Caco-2 (cell line): ENCODE measurements at places on chromosomes 2 and 18. TPM values are rescaled to one million over a fixed set of nuclear protein-coding genes. Genes with fewer than 3 reads are reported as not detected.

MERTK gene
- 39.2 and 42.6 TPM in 2 replicates for total RNA-seq

METTL4 gene
- 15.0 and 20.1 TPM in 2 replicates for total RNA-seq

RND3 gene
- 70.9 and 75.0 TPM in 2 replicates for total RNA-seq

TRIP12 gene
- 111 and 115 TPM in 2 replicates for total RNA-seq

- no peaks in the 10 kb centered on the region; the same call in 1 of the 2 replicates for H3K27me3 ChIP-seq
- H3K27ac ChIP-seq = no peak overlapping the region
- DNase-seq = no peak
These were observed 286.9 kb downstream of the INSIG2 start for GRCh38 chr2:118374974-118375755.

DNA sequence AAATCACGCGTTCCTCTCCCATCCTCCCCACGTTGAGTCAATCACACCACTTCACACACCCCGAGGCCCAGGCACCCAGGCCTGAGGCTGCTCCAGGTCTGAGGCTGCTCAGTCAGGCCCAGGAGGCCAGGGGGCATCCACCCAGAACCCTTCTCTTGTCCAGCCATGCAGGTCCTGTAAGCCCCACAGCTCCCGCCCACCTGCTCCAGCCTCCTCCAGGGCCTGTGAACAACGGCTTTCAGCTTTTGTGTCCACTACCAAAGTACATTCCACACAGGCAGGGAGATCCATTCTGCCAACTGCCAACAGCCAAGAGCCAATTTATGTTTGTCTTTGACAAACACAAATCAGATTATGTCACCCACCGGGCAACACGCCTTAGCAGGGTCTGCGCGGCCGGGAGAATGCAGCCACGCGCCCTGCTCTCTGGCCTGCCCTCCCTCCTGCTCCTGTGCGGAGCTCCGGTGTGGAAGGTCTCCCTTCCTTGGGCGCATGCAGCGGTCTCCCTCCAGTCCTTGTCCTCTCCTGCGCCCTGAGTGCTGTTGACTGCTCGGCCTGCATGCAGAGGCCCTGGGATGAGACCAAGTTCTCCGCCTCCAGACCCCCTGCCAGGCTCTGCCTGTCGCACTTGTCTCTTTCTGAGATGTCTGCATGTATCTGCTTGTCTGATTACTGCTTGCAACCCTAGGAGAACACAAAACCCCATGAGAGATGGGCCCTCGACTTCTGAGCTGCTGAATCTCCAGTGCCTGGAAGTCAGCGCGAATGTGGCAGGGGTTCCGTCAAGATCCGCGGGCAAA, 146.6 kb downstream of the ZNF516 start:
- no peak overlapping the region for H3K27ac ChIP-seq
- no peak for DNase-seq
- no peaks in the 10 kb centered on the region for H3K36me3 ChIP-seq
- H3K4me1 ChIP-seq = no peaks in the 10 kb centered on the region

DNA sequence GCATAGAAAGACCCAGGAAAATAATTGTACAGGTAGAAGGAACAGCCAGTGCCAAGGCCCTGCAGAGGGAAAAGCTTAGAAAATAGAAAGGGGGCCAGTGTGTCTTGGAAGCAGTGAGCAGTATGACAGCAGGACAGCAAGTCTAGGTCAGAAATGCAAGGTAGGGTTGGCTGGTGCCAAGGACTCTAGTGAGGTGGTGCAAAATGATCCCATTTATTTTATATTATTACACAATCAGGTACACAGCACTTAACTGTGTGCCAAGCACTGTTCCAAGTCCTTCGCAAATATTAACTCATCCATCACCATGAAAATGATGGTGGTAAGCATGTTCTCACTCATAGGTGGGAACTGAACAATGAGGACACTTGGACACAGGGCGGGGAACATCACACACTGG, 100.0 kb downstream of the AQP4 start:
- H3K4me1 ChIP-seq = peaks cover 12% of the 10 kb centered on the region
- no peak overlapping the region for H3K4me3 ChIP-seq
- H3K27ac ChIP-seq = no peak overlapping the region
- H3K36me3 ChIP-seq = no peaks in the 10 kb centered on the region

DNA sequence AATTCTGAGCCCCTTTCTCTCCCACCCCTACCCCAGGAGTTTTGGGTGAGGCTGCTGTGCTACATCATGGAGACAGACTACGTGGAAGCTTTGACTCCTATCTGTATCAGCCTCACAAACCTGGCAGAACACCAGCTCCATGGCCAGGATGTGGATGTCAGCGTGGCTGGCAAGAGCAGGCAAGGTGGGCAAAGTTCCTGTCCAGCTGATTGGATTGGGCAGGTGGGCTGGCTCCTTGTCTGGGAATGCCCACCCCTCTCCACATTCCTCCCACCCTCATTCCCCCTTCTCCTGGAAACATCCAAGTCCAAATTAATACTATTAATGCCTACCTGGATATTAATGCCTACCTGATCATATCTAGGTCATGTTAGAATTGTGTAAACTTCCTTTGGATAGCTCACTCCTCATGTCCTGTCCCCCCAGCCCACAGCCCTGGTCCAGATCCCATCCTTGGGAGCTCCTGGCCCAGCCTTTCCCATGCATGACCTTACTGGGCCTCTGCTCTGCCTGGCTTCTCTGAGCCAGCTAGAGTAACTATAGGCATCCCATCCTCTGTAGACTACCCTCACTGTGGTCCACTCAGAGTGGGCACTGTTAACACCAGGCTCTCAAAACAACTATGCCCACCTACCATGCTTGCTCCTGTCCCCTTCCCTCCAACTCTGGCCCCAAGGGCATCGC, 24.1 kb downstream of the MROH2A start:
- no peaks in the 10 kb centered on the region for H3K36me3 ChIP-seq
- no peaks in the 10 kb centered on the region for H3K4me1 ChIP-seq
- no peaks in the 10 kb centered on the region for H3K27me3 ChIP-seq
- H3K27ac ChIP-seq = no peak overlapping the region
- H3K4me3 ChIP-seq = no peak overlapping the region
- no peak for DNase-seq

- H3K4me1 ChIP-seq = no peaks in the 10 kb centered on the region
- H3K36me3 ChIP-seq = no peaks in the 10 kb centered on the region
- no peak overlapping the region for H3K27ac ChIP-seq
- no peak for DNase-seq
- no peaks in the 10 kb centered on the region; the same call in 1 of the 2 replicates for H3K27me3 ChIP-seq
These were observed 109.2 kb upstream of the RAB12 start for GRCh38 chr18:8499810-8500675.

DNA sequence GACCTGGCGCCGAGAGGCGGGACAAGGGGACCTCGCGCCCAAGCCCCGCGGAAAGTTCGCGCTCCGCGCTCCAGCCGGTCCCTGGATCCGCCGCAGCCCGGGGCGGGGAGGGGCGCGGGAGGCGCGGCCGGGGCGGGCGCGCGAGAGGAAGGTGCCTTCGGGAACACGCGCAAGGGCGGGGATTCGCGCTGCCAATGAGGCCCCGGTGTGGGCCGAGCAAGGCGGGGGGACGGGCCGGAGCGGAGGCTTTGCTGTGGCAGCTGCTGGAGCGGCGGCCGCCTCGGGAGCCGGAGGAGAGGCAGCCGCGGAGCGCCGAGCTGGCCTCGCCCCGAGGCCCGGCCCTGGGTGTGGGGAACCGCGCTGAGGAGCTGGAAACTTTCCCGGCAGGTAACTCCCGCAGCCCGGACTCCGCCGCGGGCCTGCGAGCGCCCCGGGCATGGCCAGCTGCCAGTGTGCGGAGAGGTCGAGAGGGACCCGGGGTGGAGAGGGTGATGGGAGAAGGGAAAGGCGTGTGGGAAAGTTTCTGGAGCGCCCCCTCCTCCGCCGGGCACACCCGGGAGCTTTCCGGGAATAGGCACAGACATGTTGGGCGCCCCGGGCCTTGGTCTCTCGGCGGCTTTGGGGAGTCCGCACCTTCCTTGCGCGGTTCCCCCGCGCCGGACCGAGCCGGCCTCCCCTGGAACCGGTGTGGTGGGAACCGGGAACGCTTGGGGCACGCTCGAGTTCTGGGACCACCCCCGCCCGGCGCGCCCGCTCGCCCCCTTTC, at the start of gene TANC1:
TANC1 (plus strand) TSS at position 245 of the 766 bp plus-strand sequence. CDS start 97,271 bp downstream, outside the sequence.
- no peaks in the 10 kb centered on the region for H3K27me3 ChIP-seq
- peak within 1 kb of the TSS; percentile 90 for H3K4me3 ChIP-seq
- peaks cover 16% of the 10 kb centered on the region; the same call in 1 of the 2 replicates for H3K4me1 ChIP-seq
- peak; percentile 98 for DNase-seq
- H3K27ac ChIP-seq = peak within 1 kb of the TSS; percentile 84
